ENCODE measurements at places on chromosomes 6 and 20. TPM values are rescaled to one million over a fixed set of nuclear protein-coding genes. Genes with fewer than 3 reads are reported as not detected.

DNA sequence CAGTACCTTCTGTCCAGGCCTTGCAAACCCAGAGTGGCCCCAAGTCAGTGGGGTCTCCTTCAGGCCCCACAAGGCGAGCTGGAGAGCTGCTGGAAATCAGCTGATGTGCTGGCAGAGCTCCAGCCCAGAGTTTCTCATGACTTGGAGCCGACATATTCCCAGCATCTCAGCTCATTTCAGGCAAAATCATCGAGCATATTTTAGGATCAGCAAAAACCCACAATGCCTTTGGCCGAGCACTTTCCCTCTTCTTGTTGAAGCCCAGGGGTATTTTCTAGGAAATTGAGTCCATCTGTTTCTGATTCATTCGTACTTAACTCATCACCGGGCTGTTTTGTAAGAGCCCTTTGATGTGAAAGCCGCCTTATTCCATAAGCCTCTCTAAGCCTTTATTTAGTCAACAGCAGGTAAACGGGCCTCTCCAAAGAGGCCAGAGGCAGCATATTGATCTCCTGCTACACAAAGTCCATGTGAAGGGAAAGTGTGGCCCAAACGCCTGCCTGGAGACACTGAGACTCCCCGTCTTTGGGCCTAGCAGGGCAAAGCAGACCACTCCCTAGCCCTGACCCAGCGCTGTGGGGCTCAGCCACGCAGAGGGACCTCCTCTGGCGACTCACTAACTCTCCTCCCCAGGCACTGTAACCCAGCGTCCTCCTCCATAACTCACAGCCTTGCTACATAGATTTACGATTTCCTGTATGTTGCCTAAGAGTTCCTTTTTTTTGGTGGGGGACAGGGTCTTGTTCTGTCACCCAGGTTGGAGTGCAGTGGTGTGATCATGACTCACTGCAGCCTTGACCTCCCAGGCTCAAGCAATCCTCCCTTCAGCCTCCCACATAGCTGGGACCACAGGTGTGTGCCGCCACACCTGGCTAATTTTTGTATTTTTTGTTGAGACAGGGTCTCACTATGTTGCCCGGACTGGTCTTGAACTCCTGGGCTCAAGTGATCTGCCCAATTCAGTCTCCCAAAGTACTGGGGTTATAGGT is 12.1 kb upstream of the C20orf203 start:
- peak; percentile 86 for DNase-seq

- DNase-seq, result peak; percentile 75
Observed at GRCh38 chr6:49606721-49607390, 29.8 kb downstream of the RHAG start.

- peak; percentile 57 for DNase-seq
Observed at GRCh38 chr6:72031471-72031870, 145.1 kb downstream of the RIMS1 start.

GRCh38 chr6:164063346-164063745 is 648.8 kb downstream of the QKI start:
- DNase-seq, result no peak

DNA sequence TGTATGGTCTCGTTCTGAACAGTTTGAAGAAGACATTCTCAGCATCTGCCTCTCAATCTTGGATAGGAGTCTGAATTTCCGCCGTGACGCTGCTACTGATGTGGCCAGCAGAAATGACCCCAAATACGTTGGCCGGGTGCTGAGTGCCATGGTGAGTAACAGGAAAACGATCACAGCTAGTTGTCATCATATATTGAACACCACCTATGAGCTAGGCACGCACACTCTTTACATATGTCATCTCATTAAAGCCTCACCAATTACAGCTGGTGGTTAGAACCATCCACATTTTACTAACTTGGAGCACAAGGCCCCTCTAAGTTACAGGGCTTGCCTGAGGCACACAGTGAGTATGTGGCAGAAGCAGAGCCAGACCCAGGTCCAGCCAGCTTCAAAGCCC is 17.1 kb downstream of the TGM3 start:
- DNase-seq, result peak; percentile 85

GRCh38 chr6:16249971-16250370 is 11.6 kb downstream of the GMPR start:
- no peak for DNase-seq

GRCh38 chr20:7841971-7842310 is 98.3 kb downstream of the HAO1 start:
- peak; percentile 75 for DNase-seq

- DNase-seq, result no peak
Observed at GRCh38 chr6:113978084-113978675, 7.2 kb upstream of the HDAC2 start.

DNA sequence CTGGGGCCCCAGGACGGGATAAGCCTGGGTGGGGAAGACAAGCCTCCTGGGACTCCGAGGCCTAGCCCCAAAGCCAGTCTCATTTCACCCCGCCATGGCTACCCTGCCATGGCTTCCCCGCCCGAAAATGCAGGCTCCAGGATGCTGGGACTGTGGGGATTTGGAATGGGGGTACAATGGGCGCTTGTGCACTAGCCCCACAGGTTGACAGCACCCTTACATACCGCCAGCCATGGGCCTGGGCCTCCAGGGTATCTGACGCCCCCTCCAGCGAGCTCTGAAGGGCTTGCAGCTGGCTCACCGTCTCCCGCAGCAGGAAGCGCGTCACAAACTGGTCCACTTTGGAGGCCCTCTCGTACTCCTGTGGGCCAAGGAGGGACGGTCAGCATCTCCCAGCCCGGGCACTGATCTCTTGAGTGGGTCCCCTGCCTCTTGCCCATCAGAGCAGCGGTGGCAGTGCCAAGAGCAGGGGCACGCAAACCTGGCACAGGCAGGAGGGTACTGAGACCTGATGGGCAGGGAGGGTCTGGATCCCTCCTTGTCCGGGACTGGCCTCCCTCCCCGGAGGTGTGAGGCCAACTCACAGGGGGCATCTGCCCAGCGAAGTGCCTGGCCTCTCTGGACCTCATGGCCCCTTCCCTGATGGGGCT is 2.0 kb upstream of the C20orf144 start:
- DNase-seq, result no peak

DNA sequence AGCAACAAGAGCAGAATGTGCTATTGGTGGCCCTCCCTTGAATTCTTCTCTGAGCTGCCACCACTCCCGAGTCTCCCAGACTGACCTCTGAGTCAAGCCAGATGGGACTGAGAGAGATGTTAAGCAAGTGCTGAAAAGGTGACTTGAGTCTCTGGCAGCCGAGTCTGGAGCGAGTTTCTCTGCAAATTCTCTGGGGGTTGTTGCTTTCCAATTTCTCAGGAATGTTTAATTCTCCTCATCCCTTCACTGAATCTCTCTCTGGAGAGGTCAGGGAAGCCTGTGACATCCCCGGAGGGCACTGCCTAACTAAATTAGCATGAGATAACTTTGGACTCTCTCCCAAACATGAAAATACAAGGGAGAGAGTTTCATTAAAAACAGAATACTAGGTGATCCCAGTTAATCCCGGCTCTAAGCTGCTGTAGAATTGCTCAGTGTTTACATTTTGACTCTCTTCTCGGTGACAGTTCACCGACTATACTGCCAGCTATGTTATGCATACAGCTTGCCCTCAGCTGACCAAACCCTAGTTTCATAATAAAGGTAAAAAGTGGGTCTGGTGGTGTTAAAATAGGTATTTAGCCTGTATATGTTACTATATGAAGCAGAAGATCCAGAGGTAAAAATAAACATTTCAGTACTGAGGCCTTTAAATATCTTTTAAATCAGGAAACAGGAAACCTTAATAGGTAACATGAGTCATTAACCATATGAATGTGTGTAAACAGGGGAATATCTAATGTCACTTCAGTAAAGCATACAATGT is 157.9 kb downstream of the FOXC1 start:
- peak; percentile 72 for DNase-seq

DNA sequence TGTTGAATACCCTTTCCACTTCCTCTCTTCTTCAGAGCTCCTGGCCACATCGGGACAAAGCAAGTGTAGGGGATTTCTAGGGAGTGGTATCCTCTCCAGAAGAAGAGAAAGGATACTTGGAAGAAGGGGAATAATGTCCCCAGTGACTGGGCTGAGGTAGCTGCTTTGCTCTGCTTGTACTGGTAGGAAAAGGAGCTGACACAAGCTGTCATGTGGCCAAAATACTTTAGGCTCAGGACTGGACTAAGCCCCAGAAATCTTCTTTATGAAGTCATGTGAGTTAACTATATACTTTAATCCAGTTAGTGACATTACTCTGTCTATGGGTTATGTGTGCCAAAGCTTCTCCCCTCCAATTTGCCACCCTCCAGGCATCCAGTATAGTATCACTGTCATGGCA is 40.5 kb downstream of the AKIRIN2 start:
- peak; percentile 50 for DNase-seq

DNA sequence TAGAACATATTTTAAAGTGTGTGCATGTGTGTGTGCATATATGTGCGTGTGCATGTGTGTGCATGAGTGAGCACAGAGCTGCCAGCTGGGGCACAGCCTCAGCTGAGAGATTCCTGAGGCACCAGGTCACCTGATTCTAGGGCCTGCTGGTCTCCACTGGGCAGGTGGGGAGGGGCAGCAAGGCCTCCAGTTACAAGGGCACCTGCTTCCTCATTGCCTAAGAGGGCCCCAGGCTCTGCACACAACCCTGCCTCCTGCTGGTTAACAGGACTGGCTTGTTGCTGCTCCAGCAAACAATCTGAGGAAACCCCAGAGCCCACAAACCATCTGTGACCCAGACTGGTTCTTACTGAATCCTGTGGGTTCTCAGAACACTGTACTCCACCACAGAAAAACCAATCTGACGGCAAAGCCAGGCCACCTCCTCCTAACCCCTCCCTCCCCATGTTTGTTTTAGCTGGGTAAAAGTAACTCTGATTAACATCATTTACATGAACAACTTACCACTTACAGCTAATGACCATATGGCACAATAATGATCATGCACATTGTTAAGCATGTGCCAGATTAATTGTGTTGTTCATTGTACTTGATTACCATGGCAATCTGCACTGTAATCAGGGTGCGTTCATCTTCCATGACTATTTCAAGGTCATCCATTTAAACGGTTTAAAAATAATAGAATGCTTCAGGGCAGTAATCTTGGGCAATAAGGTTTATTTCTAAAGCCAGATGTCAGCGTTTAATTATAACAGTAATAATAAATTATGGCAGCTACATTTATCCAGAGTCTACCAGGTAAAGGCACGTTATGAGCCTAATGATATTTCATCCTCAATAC is 23.1 kb upstream of the UBE2J1 start:
- no peak for DNase-seq

GRCh38 chr6:159375014-159375413 is 205.8 kb downstream of the FNDC1 start:
- no peak for DNase-seq

DNA sequence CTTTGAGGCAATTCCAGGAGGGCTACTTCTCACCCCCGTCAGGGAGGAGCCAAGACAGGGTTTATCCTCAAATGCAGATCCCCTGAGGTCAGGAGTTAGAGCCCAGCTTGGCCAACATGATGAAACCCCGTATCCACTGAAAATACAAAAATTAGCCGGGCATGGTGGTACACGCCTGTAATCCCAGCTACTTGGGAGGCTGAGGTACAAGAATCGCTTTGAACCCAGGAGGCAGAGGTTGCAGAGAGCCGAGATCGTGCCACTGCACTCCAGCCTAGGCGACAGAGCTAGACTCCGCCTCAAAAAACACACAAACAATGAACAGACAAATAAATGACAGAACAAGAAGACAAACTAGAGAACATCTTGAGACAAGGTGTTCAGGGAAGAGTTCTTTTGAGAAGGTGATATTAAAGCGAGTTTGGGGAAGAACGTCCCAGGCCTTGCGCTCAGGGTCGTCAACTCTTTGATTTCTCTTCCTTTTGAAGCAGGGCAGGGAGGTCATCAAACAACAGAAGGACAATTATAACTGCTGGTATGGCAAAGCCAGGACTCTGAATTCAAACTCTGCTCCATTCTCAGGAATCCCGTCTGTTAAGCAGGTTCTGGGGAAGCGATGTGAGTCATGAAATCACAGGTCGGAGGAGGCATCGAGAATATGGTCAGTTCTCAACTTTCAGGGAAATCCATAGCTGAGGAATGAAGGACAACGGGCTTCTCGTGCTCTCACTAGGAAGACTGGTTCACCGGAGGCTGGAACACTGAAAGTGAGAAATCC is 1.4 kb upstream of the RALY start:
- DNase-seq, result peak; percentile 25

DNA sequence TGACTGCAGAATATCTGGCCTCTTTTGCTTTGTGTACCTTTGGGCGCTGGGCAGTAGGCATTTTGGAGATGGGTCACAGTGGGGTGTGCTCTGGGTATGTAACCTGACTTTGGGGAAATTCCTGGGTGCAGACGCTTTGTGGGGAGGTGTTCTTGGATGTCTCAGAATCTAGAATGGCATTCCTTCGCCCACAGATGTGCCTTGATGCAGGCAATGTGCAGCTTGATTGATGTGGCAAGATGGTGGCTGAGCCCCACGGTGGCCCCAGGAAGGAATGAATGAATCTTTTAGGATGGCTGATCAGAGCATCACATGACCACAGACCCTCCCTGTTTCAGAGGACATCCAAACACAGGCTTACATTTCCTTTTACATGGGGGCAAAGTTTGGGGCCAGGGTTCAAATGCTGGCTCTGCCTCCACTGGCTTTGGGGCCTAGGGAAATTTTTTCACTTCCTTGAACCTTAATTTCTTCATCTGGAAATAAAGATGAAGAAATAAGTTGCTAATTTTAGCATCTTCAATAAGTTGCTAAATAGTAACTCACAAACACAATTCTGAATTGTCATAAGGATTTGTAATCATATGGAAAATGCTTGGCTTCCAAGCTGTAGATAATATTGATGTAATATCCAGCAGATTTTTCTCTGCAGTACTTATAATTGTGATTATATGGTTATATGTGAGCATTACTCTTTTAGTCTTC is 5.6 kb downstream of the PPP1R16B start:
- DNase-seq, result no peak

- no peak for DNase-seq
Observed at GRCh38 chr6:125658759-125659431, 90.5 kb upstream of the HEY2 start.

DNA sequence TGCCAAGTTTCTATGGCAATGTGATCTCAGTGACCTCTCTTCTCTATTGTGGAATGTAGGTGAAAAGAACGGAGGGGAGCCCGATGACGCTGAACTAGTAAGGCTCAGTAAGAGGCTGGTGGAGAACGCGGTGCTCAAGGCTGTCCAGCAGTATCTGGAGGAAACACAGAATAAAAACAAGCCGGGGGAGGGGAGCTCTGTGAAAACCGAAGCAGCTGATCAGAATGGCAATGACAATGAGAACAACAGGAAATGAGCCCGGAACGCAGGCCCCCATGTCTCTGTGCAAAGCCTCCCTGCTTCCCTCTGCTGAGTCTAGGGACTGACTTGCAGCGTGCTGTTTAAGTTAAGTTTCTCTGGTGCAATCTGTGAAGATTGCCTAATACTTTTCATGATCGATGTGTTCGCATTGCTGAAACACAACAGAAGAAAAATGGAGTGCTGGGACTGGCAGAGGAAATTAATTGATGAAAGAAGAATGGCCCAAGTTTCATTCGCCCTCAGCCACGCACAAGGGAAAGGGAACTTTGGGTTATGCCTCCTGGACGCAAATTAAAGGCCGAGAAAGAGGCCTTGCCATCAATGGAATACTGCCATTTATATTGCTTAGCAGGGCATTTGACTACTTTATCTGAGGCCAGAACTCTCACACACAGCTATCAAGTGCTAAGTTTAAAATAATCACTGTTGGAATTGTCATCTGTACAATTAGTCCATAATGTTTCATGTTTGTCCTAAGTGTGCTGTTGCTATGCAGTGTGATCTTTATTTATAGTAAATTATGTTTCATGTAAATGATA is 146.4 kb downstream of the AKAP7 start:
- DNase-seq, result no peak

GRCh38 chr6:88006557-88006956 is 41.1 kb upstream of the SPACA1 start:
- DNase-seq, result no peak

Gene TRIM15
- total RNA-seq, result not detected

Gene SLC29A1
- 29.9 TPM for total RNA-seq

Gene TRIM40
- total RNA-seq, result not detected

Gene STMND1
- 0.14 TPM for total RNA-seq
